ENCODE measurements at places on chromosomes 1 and 21. TPM values are rescaled to one million over a fixed set of nuclear protein-coding genes. Genes with fewer than 3 reads are reported as not detected.

Gene GSTM2
- 23.4 TPM for total RNA-seq

Gene ORC1
- total RNA-seq = 8.1 TPM

Gene GABRD
- not detected for total RNA-seq

Gene ARTN
- under 0.01 TPM for total RNA-seq

Gene SLC16A4
- 21.7 TPM for total RNA-seq

Gene CAP1
- total RNA-seq = 218 TPM

Gene NR1I3
- not detected for total RNA-seq

Gene PAPPA2
- total RNA-seq = 1.3 TPM

Gene CD247
- not detected for total RNA-seq

Gene TINAGL1
- 16.6 TPM for total RNA-seq

Gene SH3D21
- total RNA-seq = 4.9 TPM

Gene FCRL2
- total RNA-seq = not detected

Gene COL6A1
- 1,740 TPM for total RNA-seq

Gene KRTAP8-1
- not detected for total RNA-seq

Gene SZT2
- 14.9 TPM for total RNA-seq

Gene FLG2
- total RNA-seq = not detected

Gene SELE
- not detected for total RNA-seq

Measured in epithelial cell of alveolus of lung (primary cell).